Right atrium auricular region (tissue), 2 donors: ENCODE measurements at places on chromosomes 5 and 9. TPM values are rescaled to one million over a fixed set of nuclear protein-coding genes. Genes with fewer than 3 reads are reported as not detected.

- H3K36me3 ChIP-seq = no peaks in the 10 kb centered on the region
- peaks cover 22% of the 10 kb centered on the region for H3K4me1 ChIP-seq
- no peak overlapping the region for H3K27ac ChIP-seq
- no peak for DNase-seq
- H3K4me3 ChIP-seq = no peak overlapping the region
- no peaks in the 10 kb centered on the region for H3K27me3 ChIP-seq
Observed at GRCh38 chr5:42621242-42621641, 135.4 kb upstream of the CCDC152 start.

- H3K27ac ChIP-seq = no peak overlapping the region
- no peaks in the 10 kb centered on the region for H3K4me1 ChIP-seq
- no peaks in the 10 kb centered on the region for H3K27me3 ChIP-seq
- H3K36me3 ChIP-seq = no peaks in the 10 kb centered on the region
- H3K4me3 ChIP-seq = no peak overlapping the region
- peak; percentile 54 for DNase-seq
Observed at GRCh38 chr9:16315720-16316119, 554.8 kb downstream of the BNC2 start.

DNA sequence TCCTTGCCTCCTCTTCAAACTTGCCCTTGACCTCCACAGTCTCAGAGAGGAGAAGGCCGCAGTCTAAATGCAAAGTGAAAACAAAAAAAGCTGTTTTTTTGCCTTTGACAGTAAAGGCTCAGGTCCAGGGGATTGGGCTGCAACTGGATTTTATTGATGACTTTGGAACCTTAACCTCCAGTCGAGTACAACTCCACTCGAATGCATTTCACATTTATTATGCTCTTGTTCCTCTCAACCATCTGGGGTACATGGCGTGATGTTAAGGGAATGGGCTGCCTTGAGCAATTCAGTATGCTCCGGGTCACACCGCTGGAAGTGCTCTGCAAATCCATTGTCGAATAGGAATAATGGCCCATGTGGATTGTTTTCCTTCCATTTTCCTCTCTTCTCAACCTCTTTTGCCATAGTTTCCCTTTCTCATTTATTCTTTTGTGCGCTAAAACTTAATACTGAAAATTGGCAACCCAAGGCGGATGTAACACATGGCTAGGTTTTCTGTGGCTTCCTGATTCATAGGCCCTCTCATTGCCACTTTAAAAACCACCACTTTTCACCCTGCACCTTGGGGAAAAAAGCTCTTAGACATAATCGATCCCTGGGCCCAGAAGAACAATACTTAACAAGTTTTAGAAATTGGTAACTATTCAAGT, 34.3 kb downstream of the ITK start:
- no peak for DNase-seq
- H3K27me3 ChIP-seq = no peaks in the 10 kb centered on the region
- H3K4me1 ChIP-seq = peaks cover 7% of the 10 kb centered on the region
- no peaks in the 10 kb centered on the region for H3K36me3 ChIP-seq

DNA sequence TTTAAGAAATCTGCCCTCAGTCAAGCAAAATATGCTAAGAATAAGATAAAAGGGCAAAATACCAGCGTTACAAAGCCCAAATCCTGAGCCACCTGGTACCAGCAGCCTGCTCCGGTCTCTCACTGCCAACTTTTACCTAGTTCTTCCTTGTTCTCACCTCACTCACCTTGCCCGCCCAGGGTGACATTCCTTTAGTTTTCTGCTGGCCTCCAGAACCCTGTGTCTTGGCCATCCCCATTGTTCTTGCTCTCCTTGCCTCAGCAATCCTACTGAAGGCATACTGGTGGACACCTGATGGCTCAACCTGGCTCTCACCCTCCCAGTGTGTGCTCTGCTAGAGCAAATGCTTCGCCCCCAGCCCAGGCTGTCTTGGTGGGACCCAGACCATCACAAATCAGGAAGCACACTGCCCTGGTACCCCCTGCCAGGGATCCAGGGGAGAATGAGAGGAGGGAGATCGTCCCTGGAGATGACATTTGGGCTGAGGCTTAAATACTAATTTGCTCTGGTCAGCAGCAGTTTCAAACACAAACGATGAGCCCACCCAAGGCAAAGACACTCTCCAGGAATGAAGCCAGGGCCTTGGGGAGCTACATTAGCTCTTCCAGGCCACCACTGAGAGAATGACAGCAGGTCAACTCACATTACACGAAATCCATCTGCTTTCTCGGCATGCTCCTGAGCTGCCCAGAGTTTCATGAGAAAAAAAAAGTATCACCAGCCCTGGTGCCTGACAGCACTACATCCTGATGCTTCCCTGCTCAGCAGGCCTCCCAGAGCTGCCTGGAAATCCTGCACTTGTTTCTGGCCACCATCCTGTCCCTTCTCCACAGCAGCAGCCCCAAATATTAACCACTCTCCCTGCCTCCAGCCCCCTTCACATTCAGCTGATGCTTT, 12.2 kb upstream of the SEPTIN8 start:
- no peaks in the 10 kb centered on the region for H3K27me3 ChIP-seq
- H3K27ac ChIP-seq = no peak overlapping the region
- no peaks in the 10 kb centered on the region for H3K36me3 ChIP-seq
- no peak for DNase-seq
- no peaks in the 10 kb centered on the region for H3K4me1 ChIP-seq
- H3K4me3 ChIP-seq = no peak overlapping the region

GRCh38 chr5:142032747-142033631, 20.2 kb upstream of the GNPDA1 start:
- no peak for DNase-seq
- H3K27ac ChIP-seq = no peak overlapping the region
- no peaks in the 10 kb centered on the region for H3K36me3 ChIP-seq
- no peaks in the 10 kb centered on the region for H3K27me3 ChIP-seq

DNA sequence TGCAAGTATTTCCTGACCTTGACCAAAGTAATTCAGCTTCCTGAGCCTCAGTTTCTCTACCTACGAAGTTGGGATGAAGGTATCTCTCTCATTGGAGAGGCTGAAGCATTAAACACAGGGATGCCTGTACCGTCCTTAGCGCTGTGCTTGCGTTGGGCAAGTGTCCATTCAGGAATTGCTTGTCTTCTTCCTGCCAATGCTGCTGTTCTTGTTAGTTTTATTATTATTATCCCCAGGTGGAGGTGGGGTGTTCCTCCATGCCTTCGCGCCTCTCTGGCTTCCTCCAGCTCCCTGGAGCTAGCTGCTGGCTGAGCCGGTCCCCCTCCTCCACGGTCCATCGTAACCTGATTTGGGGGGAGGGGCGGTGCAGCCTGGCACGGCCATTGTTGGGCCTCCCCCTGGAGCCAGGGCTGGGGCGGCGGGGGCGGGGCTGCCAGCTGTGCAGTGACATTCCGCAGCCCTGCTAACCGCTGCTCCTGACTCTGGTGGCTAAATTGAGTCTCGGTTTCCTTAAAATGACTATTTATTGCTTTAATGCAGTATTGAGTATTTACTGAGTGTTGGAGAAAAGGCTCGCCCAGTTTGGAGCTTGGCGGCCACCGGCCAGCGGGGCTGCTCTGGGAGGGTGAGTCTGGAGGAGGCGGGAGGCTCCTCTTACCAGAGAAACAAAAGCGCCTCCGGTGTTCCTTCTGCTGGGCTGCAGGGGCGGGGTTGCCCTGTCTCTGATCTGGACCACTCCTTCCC, 51.3 kb downstream of the LMX1B start:
- DNase-seq = no peak
- H3K27me3 ChIP-seq = no peaks in the 10 kb centered on the region
- H3K4me3 ChIP-seq = no peak overlapping the region
- H3K27ac ChIP-seq = no peak overlapping the region

DNA sequence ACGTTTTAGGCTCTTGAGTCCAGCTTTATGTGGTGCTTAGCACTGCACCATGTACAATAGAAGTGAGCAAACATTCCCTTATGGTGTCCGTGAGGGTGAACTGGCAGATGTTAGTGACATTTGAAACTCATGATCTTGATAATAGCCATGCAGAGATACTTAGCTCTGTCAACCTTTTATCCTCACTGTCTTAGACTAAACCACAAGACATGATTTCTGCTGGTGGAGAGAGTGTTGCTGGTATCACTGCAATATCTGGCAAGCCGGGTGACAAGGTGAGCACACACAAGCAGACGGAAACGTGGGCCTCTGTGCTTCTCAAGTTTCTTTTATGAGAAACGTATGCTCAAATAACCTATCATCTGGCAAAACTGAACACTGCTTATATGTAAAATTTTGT, 68.4 kb downstream of the CAST start:
- H3K27me3 ChIP-seq = no peaks in the 10 kb centered on the region
- H3K27ac ChIP-seq = peak overlapping the region; percentile 31
- H3K4me3 ChIP-seq = no peak overlapping the region
- H3K4me1 ChIP-seq = peaks cover 37% of the 10 kb centered on the region
- H3K36me3 ChIP-seq = peaks cover 30% of the 10 kb centered on the region
- DNase-seq = no peak

The TICAM2 gene
- 1.1 TPM for total RNA-seq

The TNC gene
- 7.4 TPM for total RNA-seq

The MED7 gene
- total RNA-seq = 6.8 TPM
